ENCODE measurements at places on chromosomes 5 and 9. TPM values are rescaled to one million over a fixed set of nuclear protein-coding genes. Genes with fewer than 3 reads are reported as not detected.

DNA sequence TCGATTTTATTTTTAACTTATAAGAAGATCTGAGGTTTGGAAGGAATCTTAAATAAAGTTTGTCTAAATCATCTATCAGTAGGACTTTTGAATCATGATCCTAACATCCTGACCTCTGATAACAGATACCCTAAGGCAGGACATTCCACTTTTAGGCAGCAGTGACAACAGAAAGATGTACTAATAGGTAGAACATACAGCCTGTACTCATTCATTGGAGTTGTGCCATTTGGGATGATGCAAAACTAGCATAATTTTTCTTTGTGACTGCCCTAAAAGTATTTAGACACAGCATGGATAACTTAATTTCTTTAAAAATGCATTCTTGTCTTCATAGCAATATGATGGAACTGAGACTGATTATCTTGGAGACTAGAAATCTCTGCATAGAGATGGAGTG, 39.7 kb downstream of the CDC42SE2 start:
- DNase-seq: no peak

TAF1L gene
- polyA plus RNA-seq: 0.09 TPM

DNA sequence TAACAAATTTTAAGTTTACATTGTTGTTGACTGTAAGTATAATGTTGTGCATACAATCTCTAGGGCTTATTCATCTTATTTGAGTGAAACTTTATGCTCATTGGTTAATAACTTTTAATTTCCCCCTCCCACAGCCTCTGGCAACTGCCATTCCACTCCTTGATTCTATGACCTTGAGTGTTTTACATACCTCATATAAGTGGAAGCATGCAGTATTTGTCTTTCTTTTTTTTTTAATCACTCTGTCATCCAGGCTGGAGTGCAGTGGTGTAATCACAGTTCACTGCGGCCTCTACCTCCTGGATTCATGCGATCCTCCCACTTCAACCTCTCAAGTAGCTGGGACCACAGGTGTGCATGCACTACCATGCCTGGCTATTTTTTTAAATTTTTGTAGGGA, 83.9 kb downstream of the KCTD16 start:
- no peak for DNase-seq

DNA sequence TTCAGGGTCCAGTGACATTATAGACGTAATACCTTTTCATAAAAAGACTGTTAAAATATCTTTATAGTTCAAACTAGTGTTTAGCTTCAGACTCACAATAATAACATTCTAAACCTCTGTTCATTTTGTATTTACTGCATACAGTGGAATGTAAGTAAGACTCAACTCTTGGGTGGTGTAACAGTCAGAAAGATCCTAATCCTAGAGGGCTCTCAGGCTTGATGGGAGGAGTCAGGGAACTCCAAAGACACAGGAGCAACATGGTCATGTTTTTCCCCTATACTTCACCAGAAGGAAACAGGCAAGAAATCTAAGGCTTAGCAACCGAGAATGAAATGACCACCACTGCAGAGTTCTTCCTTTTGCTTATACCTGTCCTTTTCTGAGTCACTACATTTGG, 82.6 kb downstream of the MRPS27 start:
- DNase-seq: no peak

PTPRD gene
- polyA plus RNA-seq: 130 TPM

DNA sequence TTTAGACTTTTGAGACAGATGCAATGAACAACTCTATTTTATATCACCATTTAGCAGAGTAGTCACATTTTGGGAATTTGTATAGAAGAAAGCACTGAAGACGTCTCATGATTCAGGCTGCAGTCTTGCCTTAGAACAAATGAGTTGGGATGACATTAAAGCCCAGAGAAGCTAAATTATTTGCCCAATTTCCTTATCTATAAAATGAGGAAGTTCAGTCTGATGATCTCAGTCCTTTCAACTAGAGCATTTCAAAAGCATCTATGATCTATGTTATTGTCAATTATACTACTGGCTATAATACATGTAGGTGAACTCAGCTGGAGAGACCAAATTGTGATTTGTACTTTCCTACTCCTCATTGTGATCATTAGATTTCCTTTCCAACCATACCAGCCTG, 154.1 kb downstream of the OSTF1 start:
- DNase-seq: no peak

IFNA8 gene
- polyA plus RNA-seq: not detected

DNA sequence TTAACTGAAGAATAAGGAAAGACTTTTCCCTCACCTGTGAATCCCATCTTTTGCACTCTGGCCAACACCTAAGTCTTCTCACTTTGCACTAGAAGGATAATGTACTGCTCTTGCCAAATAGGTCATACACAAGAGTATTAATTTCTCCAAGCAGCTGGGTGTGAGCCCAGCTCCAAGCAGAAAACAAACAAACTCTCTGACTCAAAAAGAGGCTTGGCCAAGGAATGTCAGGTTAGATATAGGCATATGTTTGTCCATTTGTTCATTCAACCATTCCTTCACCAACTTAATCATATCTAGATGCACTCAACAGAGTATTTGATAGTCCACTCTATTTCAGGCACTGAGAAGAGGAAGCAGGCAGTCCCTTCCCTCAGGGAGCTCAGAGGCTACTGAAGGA, 84.4 kb downstream of the HTR4 start:
- no peak for DNase-seq

DNA sequence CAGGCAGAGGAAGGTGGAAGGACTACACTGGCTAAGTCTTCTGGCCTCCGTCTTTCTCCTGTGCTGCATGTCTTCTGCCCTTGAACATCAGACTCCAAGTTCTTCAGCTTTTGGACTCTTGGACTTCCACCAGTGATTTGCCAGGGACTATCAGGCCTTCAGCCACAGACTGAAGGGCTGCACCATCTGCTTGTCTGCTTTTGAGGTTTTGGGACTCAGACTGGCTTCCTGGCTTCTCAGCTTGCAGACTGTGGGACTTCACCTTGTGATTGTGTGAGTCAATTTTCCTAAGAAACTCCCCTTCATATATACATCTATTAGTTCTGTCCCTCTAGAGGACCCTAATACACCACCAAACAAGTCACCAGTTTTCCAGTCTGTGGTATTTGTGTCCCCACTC, 9.7 kb upstream of the ANKDD1B start:
- no peak for DNase-seq

DNA sequence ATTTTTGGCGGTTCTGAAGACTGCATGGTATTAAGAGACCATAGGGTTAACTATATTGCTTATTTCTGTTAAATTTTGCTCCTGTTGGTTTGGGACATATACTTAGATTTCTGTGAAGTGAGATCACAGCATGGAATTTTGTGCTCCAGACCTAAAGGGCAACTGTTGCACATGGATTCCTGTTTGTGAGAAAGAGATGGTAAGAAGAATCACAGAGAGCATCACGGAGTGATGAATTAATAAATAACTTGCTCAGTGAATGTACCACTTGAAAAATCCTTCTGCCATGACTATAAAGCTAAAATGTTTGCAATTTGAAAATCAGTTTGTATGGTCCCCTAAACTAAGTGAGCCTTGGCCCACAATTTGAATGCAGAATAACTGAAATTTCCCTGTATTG, 4.5 kb downstream of the PSAT1 start:
- DNase-seq: no peak

GRCh38 chr9:88957526-88957925, 33.7 kb upstream of the S1PR3 start:
- no peak for DNase-seq

DNA sequence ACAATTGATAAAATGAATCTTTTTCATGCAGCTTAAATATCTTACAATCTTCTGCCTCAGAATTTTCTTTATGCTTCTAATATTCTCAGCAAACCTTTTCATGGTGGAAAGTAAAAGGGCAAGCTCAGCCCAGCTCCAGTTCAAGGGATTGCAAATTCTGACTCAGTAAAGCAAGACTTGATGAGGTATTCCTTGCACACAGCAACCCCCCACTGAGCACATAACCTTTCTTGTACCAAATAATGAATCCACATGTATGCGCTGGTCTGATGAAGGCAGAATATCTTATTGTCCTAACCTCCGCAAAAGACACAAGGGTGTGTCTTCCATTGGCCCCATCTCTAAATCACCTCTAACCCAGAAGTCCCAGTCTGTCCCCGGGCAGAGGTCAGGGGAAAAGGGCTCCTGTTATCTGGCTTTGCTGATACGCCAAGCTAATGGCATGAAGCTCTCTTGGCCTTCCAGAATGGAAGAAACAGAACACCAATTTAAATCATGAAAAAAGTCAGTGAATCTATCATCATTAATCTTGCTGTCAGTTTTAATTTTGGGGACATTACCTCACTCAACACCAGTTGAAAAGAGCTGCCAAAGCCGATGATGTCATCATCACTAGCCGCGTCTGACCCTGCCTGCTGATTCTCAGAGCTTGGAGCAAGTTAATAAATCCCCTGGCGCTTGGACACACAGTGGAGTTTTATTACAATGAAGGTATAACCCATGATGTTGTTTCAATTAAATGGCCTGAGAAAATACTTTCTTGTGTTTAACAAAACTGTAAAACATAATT, 592.5 kb upstream of the CLINT1 start:
- no peak for DNase-seq

GBGT1 gene
- polyA plus RNA-seq: 1.8 TPM

DNA sequence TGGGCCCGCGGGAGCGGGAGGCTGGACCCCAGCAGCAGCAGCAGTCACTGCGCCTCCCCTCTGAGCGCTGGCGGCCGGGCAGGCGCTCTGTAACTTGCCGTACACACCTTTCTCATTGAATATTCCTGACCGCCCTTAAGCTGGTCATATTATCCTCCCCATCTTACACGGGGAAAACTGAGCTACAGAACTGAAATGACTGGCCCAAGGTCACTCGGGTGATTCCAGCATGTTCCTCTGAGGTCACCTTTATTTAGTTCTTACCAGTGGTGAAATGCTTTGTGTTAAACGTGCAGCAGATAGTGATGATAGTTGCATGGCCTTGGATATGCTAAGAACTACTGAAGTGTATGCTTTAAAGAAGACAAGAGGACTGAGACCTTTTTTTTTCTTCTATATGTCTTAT, 607 bp downstream of the UQCRQ start:
- no peak for DNase-seq

- no peak for DNase-seq
Measured at GRCh38 chr9:110655754-110656641, 12.6 kb upstream of the MUSK start.

GRCh38 chr5:160312134-160312959, at the start of gene CCNJL:
CCNJL (minus strand) TSS chr5:160312564; CDS start chr5:160311923, 641 bp downstream.
- DNase-seq: peak; percentile 70

DOCK8 gene
- polyA plus RNA-seq: 10.3 TPM

DNA sequence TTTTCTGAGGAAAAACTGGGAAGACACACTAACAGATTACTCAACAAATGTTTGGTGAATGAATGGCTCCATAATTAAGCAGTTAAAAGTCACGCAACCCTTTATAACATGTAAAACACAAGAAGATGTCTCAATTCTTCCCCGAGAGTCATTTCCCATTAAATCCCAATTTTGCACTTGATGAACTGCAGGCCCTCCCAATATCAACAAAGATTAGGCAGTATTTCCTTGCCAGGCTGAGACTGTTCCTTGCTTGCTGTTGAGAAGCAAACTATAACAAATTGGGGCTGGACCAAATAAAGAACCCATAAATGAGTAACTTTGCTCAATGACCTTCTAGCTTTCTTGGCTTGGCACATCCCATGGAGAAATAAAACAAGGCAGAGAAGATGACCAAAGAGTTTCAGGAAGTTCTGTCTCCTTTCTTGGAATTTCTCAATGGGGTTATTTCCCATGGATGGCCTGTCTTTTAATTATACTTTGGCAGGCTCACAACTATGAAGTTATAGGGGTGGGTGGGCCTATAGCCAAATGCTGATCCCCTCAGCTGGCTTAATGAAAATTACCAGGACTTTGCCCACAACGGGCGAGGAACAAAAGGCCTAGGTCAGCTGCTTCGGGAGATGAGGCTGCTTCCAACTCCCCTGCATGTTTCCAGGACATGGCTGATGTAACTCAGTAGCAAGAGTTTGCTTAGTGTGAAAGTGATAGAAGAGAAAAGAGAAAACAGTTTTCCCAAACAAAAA, 243.1 kb upstream of the RFX3 start:
- DNase-seq: no peak

PCDHGA9 gene
- polyA plus RNA-seq: 5.4 TPM

- no peak for DNase-seq
Measured at GRCh38 chr9:93266521-93267001, 82.6 kb downstream of the WNK2 start.

DNA sequence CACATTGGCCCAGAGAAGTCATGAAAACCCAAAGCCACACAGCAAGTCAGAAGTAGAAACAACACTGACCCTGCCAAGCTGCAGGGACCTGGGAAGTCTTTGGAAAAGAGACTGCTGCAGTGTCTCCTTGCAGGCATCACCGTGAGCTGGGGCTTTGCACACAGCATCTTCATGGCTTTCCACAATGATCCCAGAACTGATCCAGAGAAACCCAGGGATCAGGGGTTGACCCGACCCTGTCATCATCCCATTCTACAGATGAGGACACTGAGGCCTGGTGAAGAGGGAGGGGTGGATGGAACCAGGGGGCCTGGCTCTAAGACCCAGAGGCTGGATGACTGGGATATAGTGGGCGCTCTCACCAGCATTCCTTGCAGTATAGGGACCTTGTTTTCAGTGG, 4.3 kb upstream of the FAM78A start:
- no peak for DNase-seq

- no peak for DNase-seq
Measured at GRCh38 chr5:10745133-10745532, 15.9 kb downstream of the DAP start.

SH3RF2 gene
- polyA plus RNA-seq: 5.2 TPM

CTNNA1 gene
- 419 TPM for polyA plus RNA-seq

GRCh38 chr9:122941582-122942234, 888 bp downstream of the RABGAP1 start:
- peak; percentile 21 for DNase-seq

CCNJL gene
- polyA plus RNA-seq: 9.7 TPM

DNA sequence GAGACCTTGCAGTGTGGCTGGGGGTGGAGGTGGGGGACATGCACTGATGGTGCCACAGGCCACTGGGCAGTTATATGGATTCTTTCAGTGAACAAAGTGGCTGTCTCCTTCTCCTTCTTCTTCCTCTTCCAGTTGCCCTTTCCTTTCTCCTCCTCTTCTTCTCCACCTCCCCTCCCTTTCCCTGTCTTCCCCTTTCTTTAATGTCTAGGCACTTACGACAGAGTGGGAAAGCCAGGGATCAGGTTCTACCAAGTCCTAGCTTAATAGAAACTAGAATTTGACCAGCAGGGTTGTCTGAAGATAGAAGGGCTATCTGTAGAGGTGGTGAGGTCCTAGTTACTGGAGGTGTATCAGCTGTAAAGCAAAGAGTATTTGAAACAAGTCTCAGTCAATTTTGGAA, 62.8 kb downstream of the COL15A1 start:
- DNase-seq: no peak

GRCh38 chr5:35899800-35900199, 38.6 kb downstream of the CAPSL start:
- no peak for DNase-seq

- no peak for DNase-seq
Measured at GRCh38 chr5:141686648-141687416, 4.8 kb upstream of the ARAP3 start.

OR1B1 gene
- not detected for polyA plus RNA-seq

GRCh38 chr9:94865582-94866452, 139.3 kb downstream of the AOPEP start:
- no peak for DNase-seq
